Lung microvascular endothelial cell (primary cell): ENCODE measurements at places on chromosomes 11 and 22. TPM values are rescaled to one million over a fixed set of nuclear protein-coding genes. Genes with fewer than 3 reads are reported as not detected.

- no peak for DNase-seq
These were observed 62.8 kb upstream of the ANO3 start for GRCh38 chr11:26268980-26269660.

GRCh38 chr11:122743949-122744348 lies 88.4 kb downstream of the UBASH3B start:
- DNase-seq: no peak

Gene RRAS2
- 96.5 and 119 TPM in 2 replicates for total RNA-seq

- DNase-seq: no peak
These were observed 196.5 kb upstream of the UBASH3B start for GRCh38 chr11:122459064-122459463.

- DNase-seq: no peak
These were observed 94.7 kb downstream of the NECTIN1 start for GRCh38 chr11:119634301-119634700.

DNA sequence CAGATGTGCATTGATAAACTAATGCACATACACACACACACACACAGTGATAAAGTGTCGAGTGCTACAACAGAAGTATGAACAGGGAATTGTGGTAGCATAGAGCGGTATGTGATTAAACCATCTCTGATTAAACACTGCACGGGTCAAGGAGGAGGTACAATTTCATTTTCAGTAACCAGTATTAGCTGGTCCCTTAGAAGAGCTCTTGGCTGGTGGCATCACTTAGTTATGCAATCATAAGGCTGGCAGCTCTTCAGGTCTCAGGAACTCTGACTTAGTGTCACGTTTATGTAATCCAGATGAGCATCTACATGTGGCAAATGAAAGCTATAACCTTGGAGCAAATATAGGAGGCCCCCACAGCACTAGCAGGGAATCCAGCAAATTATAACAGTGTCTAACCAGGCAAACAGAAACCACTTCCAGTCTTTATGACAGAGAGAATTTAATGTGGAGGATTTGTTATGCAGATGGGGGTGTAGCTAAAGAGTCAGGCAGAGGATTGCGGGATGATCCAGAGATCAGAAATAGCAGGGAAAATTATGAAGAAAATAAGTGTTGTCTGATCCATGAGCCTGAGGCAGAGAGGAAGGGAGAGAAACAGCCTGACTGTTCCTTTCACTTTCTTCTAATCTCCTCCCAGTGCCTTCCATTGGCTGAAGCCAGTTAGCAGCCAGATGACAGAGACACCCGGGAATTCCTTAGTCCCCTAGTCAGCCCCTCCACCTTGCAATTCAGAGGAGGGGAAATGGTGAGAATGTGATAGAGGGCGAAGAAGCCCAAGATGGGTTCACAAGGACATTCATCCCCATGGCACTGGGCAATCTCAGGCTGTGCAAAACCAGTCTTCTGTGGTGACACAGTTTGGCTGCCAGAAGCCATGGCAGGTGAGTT lies 533.1 kb upstream of the TENM4 start:
- no peak for DNase-seq

GRCh38 chr22:45962434-45962718 lies 14.6 kb downstream of the WNT7B start:
- no peak for DNase-seq

Gene SPTBN2
- 17.9 and 20.0 TPM in 2 replicates for total RNA-seq

- peak; percentile 98 for DNase-seq
These were observed 63.2 kb upstream of the RRAS2 start for GRCh38 chr11:14422052-14422813.

- DNase-seq: no peak
These were observed 4.4 kb upstream of the B3GNT6 start for GRCh38 chr11:77029829-77030228.

- DNase-seq: no peak
These were observed 5.4 kb upstream of the PAX6 start for GRCh38 chr11:31816468-31817053.

- DNase-seq: no peak
These were observed 59.2 kb downstream of the RAB38 start for GRCh38 chr11:88115828-88116755.

Gene CREB3L1
- total RNA-seq: under 0.01 and 0.20 TPM in 2 replicates

- DNase-seq: peak; percentile 36
These were observed 76.1 kb downstream of the SOX6 start for GRCh38 chr11:16280256-16280682.

DNA sequence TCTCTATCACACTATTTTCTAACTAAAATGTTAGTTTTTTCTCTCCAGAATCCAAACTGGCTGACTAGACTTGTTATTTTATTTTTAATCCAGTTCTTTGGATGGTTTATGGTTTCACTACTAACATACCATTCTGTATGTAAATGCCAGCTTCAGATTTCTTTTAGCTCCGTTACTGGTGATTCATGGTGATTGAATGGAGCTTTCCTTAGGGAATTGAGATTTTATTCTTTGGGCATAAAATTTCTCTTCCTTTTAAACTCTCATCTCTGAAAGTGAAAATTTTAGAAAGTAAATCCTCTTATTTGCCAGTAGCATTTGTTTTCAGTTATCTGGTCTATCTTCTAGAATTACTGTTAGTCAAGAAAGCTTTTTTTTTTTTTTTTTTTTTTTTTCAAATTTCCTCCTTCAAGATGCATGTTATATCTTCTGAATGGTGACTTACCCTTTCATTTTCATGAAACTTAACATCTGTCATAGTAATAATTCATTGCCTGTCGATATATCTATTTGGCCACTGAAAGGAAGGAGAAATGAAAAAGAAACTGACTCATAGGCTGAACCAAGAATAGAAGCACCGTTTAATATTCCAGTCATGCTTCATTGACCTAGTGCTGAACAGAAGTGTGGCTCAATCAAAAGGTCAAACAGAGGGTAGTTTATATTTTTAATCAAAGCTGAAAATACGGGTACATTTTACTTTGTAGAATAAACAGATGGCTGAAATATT lies 6.4 kb downstream of the ENDOD1 start:
- no peak for DNase-seq

- DNase-seq: no peak
These were observed 82.3 kb downstream of the PTPRJ start for GRCh38 chr11:48062649-48063048.

DNA sequence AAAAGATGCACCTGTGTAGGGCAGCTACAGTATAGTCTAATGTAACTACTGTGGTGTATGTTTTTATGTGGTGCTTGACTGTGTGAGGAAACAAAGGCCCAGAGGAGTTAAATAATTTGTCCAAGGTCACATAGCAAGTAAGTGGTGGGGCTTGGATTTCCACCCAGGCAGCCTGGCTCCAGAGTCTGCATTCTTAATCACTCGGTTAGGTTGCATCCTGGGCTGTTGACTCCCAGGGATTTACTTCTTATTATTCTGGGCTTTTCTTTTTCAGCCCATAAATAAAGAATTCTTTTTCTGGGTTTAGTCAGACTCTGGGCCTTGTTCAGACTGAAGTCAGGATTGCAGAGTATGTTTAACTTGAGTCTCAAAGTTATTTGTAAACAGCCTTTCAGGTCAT lies 82.1 kb downstream of the ARHGAP42 start:
- DNase-seq: no peak

DNA sequence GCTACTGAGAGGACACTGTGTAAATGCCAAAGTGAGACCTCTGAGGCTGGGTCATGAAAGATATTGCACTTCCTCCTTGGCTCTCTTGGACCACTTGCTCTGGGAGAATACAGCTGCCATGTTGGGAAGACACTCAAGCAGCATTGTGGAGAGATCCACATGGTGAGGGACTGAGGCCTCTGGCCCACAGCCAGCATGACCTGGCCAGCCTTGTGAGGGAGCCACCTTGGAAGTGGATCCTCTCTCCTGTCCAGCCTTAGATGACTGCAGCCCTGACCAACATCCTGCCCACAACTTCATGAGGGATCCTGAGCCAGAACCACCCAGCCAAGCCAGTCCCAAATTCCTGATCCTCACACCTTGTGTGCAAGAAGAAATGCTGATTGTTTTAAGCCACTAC lies 30.4 kb downstream of the MB start:
- DNase-seq: no peak

Gene MYRF
- 0.20 and 0.22 TPM in 2 replicates for total RNA-seq

- DNase-seq: peak; percentile 26
These were observed 581.0 kb upstream of the CHORDC1 start for GRCh38 chr11:90803831-90804230.

- no peak for DNase-seq
These were observed 53.4 kb downstream of the LIF start for GRCh38 chr22:30193031-30193775.

Gene TTC28
- 10.7 and 14.9 TPM in 2 replicates for total RNA-seq

Gene SERGEF
- total RNA-seq: 15.9 and 20.0 TPM in 2 replicates

Gene ENDOD1
- 43.2 and 61.1 TPM in 2 replicates for total RNA-seq

DNA sequence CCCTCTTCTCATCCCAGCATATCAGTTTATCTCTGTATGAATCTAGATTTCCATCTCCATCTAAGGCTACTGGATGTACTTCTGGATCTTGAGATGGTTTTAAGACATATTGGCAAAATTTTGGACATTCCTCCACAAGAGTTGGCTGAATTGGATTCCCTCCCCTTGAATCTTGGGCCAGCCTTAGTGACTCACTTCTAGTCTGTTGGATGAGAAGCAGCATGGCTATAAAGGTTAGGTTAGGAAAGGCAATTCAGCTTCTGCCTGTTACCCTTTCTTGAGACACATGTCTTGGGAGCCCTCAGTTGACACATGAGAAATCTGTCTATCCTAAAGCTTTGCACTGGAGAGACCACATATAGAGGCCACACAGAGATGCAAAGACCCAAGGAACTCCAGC lies 73.0 kb upstream of the PGR start:
- no peak for DNase-seq

GRCh38 chr11:46930089-46930488 lies 6.5 kb upstream of the CSTPP1 start:
- peak; percentile 31 for DNase-seq

DNA sequence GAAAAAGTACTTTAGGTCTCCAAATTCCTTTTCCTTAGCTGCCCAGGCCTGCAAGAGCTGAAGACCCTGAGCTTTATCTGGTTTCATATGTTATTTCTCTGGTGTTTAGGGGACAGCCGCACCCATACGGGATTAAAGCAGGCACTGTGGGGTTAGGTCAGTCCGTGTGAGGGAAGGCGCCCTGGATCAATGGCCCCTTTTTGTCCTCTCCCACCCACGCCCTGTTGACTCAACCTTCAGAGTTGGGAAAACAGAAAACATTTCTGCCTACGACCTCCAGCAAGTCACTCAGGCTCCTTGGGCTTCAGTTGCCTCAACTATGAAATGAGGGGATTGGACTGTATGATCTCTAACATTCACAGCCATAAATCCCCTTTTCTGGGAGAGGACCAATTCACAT lies 55.2 kb upstream of the BARX2 start:
- DNase-seq: no peak

DNA sequence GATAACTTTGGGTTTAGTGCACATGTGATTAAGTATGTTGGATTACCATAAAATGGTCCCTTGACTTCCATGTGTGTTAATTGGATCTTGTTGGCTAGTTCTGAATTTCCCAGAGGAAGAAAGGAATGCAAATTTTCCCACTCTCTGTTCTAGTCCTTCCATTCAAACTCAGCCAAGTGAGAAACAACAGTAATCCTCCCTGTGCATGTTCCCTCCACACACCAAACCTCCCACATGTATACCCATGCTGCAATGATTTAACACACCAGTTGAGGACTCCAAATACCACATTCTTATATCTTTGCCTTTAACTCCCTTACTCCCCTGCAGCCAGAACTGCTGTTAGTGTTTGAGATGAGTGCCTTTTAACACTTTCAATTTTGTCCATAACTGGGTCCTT lies 1158.9 kb downstream of the DLG2 start:
- no peak for DNase-seq

DNA sequence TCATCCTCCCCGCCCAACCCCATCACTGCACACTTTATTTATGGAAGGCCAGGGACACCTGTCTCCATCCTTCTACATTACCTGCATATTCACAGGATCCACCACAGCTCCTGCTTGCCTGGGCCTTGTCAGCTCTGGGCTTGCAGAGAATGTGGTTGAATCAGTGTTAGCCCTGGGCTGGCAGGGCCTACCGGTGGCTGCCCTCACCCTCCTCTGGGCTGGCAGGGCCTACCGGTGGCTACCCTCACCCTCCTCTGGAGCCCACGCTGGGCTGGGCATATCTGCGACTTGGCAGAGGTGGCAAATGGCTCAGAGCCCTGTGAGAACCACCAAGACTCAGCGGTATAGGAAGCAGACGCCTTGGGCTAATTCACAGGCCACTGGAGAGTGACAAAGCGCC lies 300.9 kb downstream of the NTM start:
- no peak for DNase-seq

- no peak for DNase-seq
These were observed 125.7 kb downstream of the KCNQ1OT1 start for GRCh38 chr11:2574043-2574552.

Gene CRYBB3
- under 0.01 and 0.22 TPM in 2 replicates for total RNA-seq

DNA sequence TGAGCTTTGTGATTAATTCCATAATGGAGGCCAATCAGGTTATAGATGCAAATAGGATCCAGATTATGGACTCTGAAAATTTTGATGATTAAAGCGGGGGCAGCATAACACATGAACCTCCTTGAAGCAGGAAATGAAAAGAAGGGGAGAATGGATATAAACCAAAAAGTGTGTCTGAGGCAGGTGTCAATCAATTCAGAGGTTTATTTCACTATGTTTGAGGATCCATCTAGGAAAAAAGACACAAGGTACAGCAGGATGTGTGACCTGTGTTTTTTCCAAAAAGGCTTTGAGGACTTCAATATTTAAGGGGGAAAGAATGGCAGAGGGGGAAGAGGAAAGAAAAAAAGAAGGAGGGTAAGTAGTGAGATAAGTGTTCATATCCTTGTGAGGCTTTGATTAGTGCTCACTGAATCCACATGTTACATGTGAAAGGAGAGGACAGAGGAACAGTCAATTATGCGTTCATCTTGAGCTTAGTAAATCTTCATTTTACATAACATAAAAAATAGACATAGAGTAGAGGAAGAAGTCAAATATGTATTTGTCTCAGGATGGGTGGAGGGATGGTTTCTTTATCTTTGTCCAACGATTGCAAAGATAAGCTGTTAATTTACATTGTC lies 34.1 kb downstream of the MS4A2 start:
- no peak for DNase-seq

Gene GRIK4
- under 0.01 TPM in 2 replicates for total RNA-seq

DNA sequence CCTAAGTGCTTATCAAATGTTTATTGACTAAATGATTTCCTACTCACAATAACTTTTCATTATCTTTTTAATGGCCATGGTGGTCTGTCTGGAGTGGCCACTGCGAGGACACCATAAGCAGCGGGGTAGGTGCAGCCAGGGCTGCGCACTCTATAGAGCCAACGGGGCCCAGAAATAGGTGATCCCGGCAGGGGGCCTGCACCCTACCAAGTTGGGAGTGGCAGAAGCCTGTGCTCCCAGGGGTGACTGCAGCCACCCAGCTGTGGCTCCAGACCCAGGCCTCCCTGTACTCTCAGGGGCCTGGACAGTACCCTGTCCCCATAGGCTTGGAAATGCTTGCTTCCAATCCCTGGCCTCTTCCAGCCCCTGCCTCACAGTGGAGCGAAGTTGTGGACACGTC lies 426.4 kb upstream of the FAT3 start:
- no peak for DNase-seq
